HCT116 (cell line): ENCODE measurements at places on chromosomes 11 and 22. TPM values are rescaled to one million over a fixed set of nuclear protein-coding genes. Genes with fewer than 3 reads are reported as not detected.

The AMOTL1 gene
- 27.6 TPM for total RNA-seq

The PNPLA5 gene
- 2.9 TPM for total RNA-seq

- DNase-seq = no peak
These were observed 5.2 kb downstream of the UPB1 start for GRCh38 chr22:24500277-24500820.

GRCh38 chr11:129611661-129612446, 203.8 kb upstream of the TMEM45B start:
- DNase-seq = no peak

DNA sequence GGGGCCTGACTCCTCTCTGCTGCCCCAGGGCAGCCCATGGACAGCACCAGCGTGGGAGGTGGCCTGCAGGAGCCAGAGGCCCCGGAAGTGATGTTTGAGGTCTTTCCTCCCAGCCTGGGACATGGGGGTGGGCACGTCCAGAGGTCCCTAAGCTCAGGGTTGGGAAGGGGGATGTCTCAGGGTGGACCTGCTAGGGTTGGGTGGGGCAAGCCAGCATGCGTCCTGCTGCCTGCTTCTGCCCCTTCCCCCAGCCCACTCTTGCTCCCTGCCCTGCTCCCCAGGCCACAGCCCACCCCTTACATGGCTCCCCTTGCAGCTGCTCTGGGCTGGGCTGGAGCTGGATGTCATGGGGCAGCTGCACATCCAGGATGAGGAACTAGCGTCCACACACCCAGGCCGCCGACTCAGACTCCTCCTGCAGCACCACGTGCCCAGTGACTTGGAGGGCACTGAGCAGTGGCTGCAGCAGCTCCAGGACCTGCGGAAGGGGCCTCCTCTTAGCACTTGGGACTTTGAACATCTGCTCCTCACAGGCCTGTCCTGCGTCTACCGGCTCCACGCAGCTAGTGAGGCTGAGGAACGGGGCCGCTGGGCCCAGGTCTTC, 1.3 kb downstream of the FAM180B start:
- no peak for DNase-seq

GRCh38 chr11:73201888-73202780, 15.9 kb upstream of the P2RY2 start:
- no peak for DNase-seq

- no peak for DNase-seq
These were observed 12.9 kb downstream of the EHD1 start for GRCh38 chr11:64865286-64866172.
